ENCODE measurements at places on chromosomes 7 and 10.
A peak's percentile ranks its signal among the peaks of the same experiment; 100 is the strongest.

GRCh38 chr10:124242791-124243190 lies 149.4 kb upstream of the CHST15 start:
- no peak for DNase-seq

DNA sequence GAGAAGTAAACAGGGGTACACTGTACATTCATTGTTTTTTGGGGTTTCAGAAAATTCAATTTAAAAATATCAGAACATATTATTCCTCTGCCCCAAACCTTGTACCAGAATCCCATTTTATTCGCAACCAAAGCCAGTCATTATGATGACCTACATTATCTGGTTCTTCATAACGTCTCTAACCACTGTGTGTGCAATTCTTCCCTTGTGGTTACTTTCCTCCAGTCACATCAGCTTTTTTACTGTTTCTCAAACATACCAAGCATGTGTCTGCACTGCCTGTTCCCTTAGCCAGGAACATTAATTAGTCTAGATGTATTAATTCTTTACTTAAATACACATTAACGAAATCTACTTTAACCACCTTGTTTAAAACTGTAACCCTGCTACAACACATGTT lies 64.8 kb downstream of the THSD7A start:
- DNase-seq = no peak

- DNase-seq = no peak
These were observed 105.0 kb upstream of the WDR11 start for GRCh38 chr10:120746001-120746777.

DNA sequence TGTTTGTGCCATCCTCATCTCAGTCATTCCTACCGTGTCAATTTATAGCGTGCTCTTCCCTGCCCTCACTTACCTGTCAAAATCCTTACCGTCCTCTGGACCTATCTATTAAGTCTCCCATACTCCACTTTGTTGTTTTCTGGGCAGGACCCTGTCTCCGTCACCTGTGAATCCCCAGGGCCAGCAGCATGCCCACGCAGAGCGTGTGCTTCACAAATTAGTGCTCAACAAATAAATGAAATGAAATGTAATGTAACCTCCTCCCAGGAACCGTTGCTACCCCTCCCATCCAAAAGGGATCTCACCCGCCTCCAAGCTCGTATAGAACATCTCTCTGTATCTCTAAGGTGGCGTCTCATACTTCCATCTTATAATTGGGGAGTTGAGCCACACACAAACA lies 589.9 kb upstream of the MGMT start:
- DNase-seq = no peak

- peak; percentile 79 for DNase-seq
These were observed 16.2 kb upstream of the ZFAND2A start for GRCh38 chr7:1175967-1176851.

- DNase-seq = no peak
These were observed 100.4 kb downstream of the LMBR1 start for GRCh38 chr7:156792611-156793010.

- no peak for DNase-seq
These were observed 149.2 kb downstream of the CACNA2D1 start for GRCh38 chr7:82294382-82294784.

- DNase-seq = no peak
These were observed 105.0 kb downstream of the EPC1 start for GRCh38 chr10:32241946-32242345.

GRCh38 chr10:26413375-26413774 lies 24.8 kb upstream of the APBB1IP start:
- no peak for DNase-seq

DNA sequence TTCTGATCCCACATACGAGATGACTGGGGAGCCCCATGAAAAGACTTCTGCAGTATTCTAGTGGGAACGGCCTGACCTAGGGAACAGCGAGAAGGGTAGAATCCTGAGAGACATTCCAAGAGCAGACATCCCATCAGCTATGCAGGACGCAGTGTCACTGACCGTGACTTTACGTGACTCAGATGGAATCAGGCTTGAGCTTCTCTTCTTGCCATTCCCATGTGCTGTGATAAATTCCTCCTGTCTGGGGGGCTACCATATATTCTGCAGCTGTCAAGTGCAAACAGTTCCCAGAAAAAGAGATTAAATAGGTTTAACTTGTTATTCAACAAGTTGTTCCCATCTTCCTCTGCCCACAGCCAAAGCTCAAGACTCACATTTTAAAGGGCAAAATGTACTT lies 73.1 kb upstream of the PDE1C start:
- DNase-seq = no peak

- DNase-seq = no peak
These were observed 857 bp downstream of the CPXM2 start for GRCh38 chr10:123890756-123891143.

DNA sequence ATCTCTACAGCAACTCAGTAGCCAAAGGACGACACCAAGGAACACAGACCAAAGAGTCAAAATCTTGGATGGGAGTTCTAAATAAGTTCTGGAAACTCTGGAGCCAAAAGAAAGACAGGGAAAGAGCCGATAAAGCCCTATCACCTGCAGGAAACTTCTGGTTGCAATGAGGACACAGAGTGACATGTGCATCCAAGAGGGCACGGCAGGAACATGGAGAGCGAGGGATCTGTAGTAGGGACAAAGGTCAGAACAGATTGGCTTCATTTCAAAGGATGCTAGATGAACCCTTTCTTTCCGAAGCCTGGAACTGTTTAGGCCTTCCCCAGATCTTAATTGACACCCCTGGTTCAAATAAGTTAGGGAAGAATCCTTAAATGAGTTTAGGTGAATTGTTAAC lies 39.5 kb downstream of the CACNA2D1 start:
- no peak for DNase-seq
